Stimulated activated CD4-positive, alpha-beta T cell treated with anti-CD3 and anti-CD28 coated beads, Interleukin-4, amount 100 ng/mL, for 4 hours (primary cell): ENCODE measurements at places on chromosomes 4 and X.

- DNase-seq: no peak
Measured at GRCh38 chr4:61204353-61205060, 4.4 kb downstream of the ADGRL3 start.

DNA sequence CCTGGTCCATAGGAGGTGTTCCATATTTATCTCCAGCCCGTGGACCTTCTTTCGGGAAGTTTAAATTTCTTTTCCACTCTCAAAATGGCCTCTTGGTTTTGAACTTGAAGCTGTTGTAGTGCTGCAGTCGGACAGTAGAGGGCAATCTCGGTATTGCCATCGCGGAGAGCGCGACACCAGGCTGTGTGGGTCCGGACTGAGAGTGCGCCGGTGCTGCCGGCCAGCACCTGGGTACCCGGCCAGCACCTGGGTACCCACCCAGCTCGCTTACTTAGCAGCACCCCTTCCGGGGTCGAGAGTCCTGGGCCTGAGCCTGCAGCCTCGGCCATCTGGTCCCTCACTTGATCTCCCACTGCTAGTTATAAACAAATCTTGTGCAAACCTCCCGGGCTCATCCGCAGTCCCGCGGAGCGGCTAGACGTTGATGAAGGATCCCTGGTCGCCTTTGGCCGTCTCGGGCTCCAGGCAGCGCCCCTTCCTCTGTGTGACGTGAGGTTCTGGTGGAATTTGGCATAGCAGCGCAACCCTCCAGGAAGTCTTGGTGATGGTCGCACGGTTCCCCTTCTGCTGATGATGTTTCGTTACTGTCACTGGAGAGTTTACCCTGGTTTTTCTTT is 18.0 kb downstream of the FAM9A start:
- DNase-seq: peak; percentile 2

DNA sequence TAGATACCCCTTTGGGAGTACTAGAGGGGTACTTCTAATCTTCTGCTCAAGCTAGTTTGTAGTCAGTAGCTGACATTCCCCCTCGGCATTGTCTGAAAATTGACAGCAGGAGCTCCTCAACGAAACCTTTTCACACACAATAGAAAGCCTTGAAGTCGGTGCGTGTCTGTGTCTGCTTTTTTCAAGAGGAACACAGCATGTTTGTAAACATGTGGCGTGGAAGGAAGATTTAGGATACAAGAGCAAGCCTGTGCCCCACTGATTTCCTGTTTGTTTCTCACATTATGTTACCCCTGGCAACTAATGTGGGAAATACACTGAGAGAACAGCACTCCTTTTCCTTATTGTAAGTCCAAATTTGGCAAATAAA is 252.6 kb downstream of the ANKRD50 start:
- no peak for DNase-seq

- DNase-seq: peak; percentile 87
Measured at GRCh38 chr4:3106339-3107186, 32.1 kb downstream of the HTT start.

DNA sequence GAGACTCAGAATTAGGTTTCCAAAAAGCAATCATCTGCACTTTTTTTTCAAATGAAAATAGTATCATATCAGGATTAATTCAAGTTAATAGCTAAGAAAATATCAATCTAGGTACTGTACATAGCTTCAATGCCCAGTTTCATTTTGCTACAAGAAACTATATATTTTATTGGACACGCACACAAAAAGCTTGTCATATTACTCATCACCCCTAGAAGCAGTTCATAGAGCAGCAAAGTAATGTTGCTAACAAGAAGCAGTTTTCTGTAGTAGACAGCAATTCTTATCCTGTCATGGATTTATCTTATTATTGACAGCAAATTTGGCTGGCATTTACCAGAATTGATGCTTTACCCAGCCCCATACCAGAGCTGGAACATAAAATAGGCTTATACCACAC is 52.3 kb upstream of the LSM6 start:
- no peak for DNase-seq

DNA sequence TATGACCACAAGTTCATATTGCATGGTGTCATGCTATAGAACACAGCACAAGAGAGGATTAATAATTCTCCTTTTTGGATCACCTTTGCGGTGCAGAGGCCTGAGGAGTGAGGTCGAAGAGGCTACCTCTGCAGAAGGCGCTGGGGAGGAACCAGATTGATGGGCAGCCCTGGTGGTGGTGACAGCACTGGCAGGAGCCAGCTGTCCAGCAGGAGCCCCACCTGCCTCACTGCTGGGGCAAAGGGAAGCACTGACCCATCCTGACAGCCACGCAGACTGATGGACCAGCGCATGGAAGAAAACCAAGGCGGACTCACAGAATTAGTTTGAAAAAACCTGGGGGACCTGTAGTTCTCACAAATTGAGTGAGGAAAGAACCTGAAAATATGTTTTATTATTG is 50.9 kb downstream of the COX18 start:
- no peak for DNase-seq

GRCh38 chr4:113637823-113638561 is 123.5 kb downstream of the CAMK2D start:
- no peak for DNase-seq
